ENCODE measurements at places on chromosomes 7 and 10.

- no peak for DNase-seq
These were observed 141.3 kb upstream of the FZD8 start for GRCh38 chr10:35783305-35783838.

- no peak for DNase-seq
These were observed 53.3 kb downstream of the AKAP9 start for GRCh38 chr7:91993976-91994375.

GRCh38 chr10:19811540-19811939, 4.7 kb upstream of the PLXDC2 start:
- DNase-seq: no peak

DNA sequence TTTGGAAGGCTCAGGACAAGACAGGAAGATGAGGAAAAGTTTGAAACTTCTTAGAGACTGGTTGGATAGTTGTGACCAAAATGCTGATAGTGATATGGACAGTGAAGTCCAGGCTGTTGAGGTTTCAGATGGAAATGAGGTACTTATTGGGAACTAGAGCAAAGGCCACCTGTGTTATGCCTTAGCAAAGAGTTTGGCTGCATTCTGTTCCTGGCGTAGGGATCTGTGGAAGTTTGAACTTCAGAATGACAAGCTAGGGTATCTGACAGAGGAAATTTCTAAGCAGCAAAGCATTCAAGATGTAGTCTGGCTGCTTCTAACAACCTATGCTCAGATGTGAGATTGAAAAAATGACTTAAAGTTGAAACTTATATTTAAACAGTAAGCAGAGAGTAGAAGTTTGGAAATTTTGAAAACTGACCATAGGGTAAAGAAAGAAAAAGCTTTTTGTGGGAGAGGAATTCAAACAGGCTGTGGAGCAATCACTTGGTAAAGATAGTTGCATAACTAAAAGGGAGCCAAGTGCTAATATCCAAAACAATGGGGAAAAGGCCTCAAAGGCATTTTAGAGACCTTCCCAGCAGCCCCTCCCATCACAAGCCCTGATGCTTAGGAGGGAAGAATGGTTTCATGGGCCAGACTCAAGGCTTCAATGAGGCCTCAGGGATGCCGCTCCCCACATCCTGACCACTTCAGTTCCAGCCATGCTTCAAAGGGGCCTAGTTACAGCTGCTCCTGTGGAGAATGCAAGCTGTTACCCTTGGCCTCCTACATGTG, 415.1 kb downstream of the INHBA start:
- DNase-seq: no peak

DNA sequence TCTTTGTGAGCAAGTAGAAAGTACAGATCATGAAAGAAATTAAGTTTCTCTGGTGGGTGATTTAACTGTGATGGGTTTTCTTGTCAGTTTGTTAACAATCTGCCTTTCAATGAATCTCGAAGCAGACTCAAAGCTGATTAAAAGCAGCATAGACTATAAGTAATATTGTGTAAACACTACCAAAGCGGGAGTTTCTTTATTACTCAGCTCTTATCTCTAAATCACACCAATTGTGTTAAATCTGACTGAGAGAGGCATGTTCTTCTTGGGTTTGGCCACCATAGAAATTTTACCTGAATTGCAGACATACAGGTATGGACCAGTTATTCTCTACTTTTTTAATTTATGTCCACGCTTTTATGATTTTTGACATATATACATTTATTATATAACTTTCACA, 65.2 kb downstream of the DKK1 start:
- DNase-seq: no peak
